T-cell (primary cell): ENCODE measurements at places on chromosomes 11 and 22. TPM values are rescaled to one million over a fixed set of nuclear protein-coding genes. Genes with fewer than 3 reads are reported as not detected.

The RNF169 gene
- 21.3 TPM for total RNA-seq

- DNase-seq = no peak
These were observed 117.5 kb upstream of the RRM1 start for GRCh38 chr11:3977078-3977477.

The TSKU gene
- total RNA-seq = not detected

DNA sequence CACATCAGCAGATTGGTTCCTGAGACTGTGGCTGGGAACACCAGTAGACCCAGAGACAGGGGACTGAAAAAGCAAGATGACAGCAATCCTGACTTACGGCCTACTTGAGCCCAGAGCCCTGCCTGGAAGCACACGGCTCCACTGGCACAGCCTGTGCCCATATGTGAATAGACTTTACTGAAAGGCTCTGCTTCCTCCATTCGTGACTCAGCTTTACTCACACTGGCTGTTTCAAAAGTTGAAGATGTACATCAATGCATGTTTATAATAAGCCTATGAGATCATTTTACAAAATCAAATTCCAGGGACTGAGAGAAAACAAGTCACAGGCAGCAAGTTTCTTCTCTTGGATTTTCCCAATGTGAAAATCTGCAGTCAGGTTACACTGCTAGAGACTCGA lies 134.6 kb upstream of the TEAD1 start:
- no peak for DNase-seq

DNA sequence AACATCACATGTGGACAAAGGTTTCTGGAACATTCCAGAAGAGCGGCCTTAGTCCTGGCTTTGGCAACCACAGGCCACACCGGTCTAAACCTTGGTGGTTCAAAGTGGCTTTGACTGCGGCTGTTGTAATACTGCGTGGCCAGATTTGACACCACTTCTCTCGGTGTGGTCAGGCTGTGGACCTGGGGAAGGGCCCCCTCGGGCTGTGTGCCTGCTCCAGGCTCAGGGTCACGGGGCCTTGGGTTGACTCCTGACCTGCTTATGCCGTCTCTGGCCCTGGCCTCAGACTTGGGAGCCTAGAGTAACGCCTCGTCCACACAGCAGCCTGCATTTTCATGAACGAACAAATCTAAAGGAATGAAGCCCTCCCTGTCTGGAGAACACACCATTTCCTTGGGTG lies 118.0 kb downstream of the PHF21B start:
- no peak for DNase-seq

The PSMA1 gene
- total RNA-seq = 107 TPM

DNA sequence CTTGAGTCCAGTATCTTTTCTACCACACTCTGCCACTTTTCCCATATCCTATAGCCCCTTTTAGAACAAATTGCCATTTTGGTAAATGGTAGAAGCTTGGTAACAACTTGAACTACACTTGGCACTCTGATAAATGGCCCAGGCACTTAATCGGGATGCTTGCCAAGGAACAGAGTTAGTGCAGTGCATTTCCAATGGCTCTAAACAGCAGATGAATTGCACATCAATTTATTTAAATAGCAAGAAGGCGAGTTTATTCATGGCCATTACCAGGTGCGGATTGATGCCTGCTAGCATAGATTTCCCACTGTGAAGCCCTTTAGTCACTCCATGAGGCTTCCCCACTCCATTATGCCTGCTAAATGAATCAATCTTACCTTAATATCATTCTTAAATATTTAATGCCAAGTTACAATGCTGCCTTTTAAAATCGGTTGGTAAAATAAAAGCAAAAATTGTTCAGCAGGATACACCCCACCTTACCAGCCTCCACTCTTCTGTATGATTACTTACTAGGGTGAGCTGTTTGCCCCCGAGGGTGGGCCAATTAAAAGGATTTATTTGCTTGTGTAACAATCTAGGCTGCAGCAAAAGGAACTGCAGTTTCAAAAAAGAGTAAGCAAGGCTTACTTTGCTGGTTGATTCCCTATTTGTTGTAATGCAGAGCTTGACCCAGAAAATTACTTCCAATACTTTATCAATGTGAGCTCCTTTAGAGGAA lies 136.0 kb upstream of the ARHGAP42 start:
- DNase-seq = no peak

DNA sequence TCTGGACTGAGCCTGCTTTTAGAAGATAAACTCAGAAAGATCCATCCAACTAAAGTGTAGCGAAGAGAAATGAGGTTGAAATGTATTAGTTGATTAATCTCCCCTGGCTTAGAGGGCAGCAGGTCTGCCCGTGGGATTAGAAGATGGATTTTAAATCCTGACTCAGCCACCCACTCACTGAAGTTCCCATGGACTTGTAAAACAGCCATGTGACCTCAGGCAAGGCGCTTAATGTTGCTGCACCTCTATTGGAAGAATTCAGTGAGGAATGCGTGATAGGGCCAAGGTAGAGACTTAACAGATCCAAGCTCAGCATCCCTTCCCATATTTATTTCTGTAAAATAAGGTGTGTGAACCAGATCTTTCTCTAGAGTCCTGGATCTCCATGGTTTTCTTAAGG lies 45.1 kb upstream of the ELF5 start:
- DNase-seq = no peak

The TBX1 gene
- not detected for total RNA-seq

The B3GAT1 gene
- 0.38 TPM for total RNA-seq

The OR5T1 gene
- not detected for total RNA-seq

The KCNK4 gene
- total RNA-seq = not detected

DNA sequence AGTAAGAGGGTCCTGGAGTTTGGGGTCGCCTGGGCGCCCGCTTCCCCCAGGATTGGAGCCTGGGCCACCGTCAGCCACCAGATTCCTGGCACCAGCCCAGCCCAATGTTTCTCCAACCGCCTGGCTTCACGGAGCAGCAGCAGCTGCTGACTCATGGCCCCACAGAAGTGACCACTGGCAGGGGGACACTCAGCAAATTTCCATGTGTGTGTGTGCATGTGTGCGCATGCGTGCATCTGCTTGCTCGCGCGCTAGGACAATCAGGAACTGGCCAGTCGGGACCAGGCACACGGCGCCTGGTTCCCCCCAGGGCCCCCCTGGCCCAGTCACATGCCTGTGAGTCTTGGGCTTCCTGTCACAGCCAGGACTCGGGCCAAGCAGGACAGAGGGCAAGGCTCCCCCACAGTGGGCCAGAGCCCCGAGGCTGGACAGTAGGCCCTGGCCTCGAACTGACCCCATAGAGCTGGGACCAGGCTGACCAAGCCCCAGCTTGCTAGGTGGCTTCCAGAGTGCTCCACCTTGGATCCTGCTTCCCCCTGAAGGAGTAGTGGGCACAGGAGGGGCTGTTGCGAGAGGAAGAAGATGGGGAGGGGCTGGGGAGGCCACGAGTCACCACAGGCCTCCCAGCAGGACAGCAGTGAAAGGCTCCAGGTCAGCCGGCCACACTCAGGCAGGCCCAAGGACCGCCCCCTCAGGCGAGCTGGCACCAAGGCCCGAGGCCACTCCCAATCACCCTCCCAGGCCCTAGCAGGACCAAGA lies 3.2 kb downstream of the CTSD start:
- no peak for DNase-seq

GRCh38 chr22:20569059-20570058 lies 61.9 kb downstream of the MED15 start:
- DNase-seq = peak; percentile 83

- DNase-seq = no peak
These were observed 54.9 kb downstream of the CD82 start for GRCh38 chr11:44620328-44620725.

GRCh38 chr22:20866736-20867135 lies 7.9 kb downstream of the SNAP29 start:
- DNase-seq = no peak

GRCh38 chr11:33185756-33186155 lies 24.5 kb upstream of the CSTF3 start:
- DNase-seq = no peak

DNA sequence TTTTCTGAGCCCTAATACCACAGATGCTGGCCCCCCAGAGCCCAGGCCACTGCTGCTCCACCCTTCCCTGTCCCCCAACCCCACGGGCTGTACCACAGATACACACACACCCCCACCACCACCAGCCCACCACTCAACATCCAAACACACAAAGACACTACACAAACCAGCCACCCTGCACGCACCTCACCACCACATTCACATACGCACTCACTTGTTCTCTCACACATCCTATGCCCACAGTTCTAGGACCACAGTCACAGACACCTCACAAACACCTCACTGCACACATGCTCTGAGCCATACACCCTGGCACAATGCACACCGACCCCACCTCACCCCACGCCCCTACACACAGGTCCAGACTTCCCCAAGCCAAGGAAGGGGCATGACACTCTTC lies 22.5 kb upstream of the OAF start:
- no peak for DNase-seq

DNA sequence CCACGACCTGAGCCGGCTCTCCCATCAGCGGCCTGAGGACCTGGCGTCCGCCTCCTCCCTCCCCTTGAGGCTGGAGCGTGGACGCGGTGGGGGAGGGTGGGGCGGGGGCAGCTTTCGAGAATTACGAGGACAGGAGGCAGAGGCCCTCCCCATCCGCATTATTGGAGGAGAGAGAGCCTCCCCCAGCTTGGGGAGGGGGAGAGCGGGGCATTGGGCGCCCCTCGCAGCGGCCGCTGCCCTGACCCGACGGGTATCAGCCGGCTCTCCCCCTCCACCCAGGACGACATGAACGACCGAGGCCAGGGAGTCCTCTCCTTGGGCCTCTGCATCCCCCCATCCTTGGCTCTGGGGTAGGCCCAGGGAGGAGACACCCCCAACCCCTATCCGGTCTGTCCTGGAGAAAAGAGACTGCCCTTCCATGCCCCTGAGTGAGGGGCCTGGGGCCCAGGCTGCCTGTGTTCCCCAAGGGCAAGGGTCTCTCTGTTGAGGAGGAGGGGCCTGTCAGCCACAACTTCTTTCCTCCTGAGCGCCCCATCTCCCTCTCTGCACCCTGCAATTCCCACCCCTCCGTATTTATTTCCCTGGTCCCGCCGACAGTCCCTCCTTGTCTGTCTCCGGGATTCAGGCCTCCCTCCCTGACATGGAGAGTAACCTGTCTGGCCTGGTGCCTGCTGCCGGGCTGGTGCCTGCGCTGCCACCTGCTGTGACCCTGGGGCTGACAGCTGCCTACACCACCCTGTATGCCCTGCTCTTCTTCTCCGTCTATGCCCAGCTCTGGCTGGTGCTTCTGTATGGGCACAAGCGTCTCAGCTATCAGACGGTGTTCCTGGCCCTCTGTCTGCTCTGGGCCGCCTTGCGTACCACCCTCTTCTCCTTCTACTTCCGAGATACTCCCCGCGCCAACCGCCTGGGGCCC lies 495 bp downstream of the GPR137 start:
- peak; percentile 27 for DNase-seq

GRCh38 chr11:123143476-123143875 lies 51.6 kb downstream of the CLMP start:
- no peak for DNase-seq

DNA sequence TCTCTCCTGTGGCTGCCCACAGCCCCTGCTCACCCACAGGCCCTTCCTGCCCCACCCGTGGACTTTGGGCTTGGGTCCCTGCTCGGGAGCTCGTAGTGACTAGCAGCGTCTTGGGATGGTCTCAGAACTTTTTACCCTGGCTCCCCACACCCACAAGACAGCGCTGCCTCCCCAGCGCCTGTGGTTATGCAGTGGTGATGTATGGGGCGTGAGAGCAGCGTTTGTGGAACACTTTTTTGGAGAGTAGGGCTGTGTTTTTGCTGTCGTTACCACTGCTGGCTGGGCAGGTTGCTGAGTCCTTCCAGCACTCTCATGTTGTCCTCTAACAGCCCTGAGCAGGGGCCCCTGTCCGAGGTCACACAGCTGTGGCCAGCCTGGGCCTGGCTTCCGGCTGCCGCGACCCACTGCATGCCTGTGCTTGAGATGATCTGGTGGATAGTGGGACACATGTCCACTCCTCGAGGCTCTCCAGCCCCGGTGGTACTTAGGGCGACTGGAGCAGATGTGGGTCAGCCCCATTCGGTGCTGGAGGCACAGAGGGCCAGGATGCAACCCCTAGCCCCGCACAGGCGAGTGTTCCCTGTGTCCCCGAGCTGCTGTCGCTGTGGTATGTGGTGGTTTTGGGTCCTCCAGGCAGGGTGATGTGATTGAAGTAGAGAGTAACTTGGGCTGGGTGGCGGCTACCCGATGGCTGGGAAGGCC lies 7.1 kb upstream of the GRAMD4 start:
- DNase-seq = no peak

DNA sequence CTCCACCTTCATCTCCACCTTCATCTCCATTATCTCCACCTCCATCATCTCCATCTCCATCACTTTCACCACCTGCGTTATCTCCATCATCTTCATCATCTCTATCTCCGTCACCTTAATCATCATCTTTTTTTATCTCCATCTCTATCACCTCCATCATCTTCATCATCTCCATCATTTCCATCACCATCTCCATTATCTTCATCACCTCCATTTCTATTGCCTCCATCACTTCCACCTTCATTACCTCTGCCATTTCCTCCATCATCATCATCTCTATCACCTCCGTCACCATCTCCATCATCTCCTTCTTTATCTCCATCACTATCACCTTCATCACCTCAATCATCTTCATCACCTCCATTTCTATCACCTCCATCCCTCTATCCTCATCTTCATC lies 573.5 kb downstream of the TBC1D22A start:
- DNase-seq = no peak

DNA sequence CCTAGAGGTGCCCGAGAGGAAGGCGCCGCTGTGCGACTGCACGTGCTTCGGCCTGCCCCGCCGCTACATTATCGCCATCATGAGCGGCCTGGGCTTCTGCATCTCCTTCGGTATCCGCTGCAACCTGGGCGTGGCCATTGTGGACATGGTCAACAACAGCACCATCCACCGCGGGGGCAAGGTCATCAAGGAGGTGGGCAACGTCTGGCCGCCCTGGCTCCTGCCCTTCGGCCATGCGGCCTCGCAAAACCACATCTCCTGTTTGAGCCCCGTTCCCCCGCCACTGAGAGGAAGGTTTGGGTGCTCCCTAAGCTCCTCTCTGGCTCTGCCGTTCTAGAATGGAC lies 3.4 kb downstream of the SLC17A6 start:
- DNase-seq = no peak

DNA sequence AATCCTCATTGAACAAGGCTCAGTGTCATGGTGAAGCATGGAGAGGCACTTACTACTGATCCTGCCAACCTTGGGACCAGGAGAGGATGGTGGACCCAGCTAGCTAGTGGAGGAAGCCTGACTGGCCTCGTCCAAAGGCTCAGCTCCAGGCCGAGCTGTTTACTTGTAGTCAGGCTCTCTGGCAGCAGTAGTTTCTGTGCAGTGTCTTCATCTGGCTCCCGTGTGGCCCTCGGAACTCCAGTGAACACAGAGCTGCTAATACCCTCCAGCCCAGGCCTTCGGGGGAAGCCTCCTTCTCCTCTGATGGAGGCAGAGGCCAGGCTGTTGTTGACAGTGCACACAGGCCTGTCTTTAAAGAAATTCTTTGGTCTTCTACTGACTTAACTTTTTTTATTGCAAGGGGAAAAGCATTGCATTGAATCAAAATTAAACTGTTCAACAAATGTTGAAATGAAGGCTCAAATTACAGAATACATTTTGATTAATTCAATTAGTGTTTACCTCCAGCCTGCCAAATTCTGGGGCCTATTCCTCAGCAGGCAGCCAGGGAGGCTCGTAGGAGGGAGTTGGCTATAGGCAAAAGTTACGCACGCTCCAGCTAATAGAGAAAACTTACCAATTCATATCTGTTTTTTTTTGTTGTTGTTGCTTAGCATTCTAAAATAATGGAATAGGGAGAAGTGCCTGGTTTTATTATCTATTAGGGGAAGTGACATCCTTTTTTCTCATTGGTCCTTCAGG lies 18.8 kb downstream of the PPFIBP2 start:
- no peak for DNase-seq
